ENCODE measurements at places on chromosomes 13 and 19. TPM values are rescaled to one million over a fixed set of nuclear protein-coding genes. Genes with fewer than 3 reads are reported as not detected.

- no peaks in the 10 kb centered on the region for H3K36me3 ChIP-seq
- H3K4me3 ChIP-seq: no peak overlapping the region
- no peaks in the 10 kb centered on the region for H3K27me3 ChIP-seq
- DNase-seq: no peak
Measured at GRCh38 chr13:22194106-22194805, 523.4 kb downstream of the FGF9 start.

DNA sequence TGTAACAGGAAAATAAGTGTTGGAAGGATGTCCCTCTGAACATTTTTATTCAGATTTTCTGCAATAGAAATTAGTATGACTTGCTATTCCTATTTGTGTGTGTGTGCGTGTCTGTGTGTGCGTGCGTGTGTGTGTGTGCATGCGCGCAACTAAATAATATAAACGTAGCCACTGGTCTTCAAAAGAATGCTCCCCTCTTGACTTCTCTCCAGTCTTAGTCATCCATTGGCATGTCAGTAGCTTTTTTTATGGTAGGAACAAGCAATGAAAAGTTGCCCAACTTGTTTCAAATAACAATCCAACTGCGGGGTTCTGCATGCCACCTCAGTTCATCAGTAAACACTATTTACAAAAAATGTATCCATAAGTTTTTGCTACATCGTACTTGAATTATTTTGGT is 249.6 kb downstream of the GPC6 start:
- no peaks in the 10 kb centered on the region for H3K27me3 ChIP-seq
- no peaks in the 10 kb centered on the region for H3K36me3 ChIP-seq
- no peak overlapping the region for H3K4me3 ChIP-seq
- H3K27ac ChIP-seq: no peak overlapping the region
- DNase-seq: no peak
- no peaks in the 10 kb centered on the region for H3K4me1 ChIP-seq

- H3K4me3 ChIP-seq: no peak overlapping the region
- DNase-seq: no peak
- no peak overlapping the region for H3K27ac ChIP-seq
- H3K27me3 ChIP-seq: no peaks in the 10 kb centered on the region
Measured at GRCh38 chr13:45943965-45944364, 92.4 kb upstream of the SIAH3 start.

GRCh38 chr19:12884926-12885748 is 1.9 kb downstream of the KLF1 start:
- no peaks in the 10 kb centered on the region for H3K27me3 ChIP-seq
- DNase-seq: peak; percentile 78
- H3K27ac ChIP-seq: no peak overlapping the region
- peaks cover 8% of the 10 kb centered on the region for H3K4me1 ChIP-seq

DNA sequence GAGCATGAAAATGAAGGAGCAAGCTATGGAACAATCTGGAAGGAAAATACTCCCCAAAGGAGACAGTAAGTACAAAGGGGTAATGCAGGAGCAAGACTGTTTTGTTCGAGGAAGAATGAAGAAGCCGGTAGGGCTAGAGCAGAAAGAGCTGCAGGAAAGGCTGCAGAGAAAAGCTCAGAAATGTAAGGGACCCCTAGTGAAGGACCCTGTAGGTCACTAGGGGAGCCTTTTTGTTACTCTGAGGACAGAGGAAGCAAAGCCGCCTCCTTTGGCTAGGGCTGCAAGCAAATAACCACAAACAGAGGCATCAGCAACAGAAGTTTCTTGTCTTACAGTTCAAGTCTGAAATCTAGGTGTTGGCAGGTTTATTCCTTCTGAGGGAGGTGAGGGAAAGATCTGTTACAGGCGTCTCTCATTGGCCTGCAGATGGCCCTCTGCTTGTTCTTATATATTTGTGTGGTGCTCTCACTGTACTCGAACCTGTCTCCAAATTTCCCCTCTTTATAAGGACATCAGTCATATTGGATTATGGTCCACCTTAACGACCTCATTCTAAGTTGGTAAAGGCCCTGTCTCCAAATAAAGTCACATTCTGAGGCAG is 362.3 kb downstream of the COG6 start:
- no peak overlapping the region for H3K4me3 ChIP-seq
- no peaks in the 10 kb centered on the region for H3K27me3 ChIP-seq
- H3K36me3 ChIP-seq: no peaks in the 10 kb centered on the region
- DNase-seq: no peak
- no peak overlapping the region for H3K27ac ChIP-seq

DNA sequence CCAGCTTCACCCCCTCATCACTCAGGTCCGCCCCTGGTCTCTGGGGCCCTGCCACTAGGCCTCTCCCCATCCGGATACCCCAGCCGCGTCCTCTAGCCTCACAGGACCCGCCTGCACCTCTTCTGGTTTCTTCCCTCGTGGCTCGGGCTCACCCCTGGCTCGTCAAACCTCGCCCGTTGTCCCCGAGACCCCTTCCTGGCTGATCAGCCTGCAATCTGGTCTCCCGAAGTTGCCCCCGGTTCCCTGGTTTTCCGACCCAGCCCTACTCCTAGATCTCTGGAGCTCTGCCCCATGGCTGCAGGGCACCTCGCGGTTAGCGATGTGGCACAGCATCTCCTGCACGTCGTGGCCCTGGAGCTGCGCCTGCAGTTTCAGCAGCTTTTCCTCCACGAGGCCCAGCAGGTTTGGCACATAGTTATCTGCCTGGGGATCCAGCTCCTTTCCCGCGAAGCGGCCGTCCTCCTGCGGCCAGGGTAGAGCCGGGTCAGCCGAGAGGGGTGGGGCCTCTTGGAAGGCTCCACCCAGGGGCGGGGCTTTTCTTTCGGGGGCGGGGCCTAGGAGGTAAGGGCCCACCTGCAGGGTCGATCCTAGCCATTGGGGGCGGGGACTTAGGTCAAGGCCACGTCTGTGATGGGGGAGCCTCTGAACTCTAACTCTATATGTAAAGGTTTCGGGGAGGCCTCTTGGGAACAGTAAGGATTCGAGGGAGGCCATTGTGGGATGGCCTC is 2.4 kb upstream of the RGL3 start:
- H3K36me3 ChIP-seq: no peaks in the 10 kb centered on the region
- H3K27ac ChIP-seq: no peak overlapping the region
- peaks cover 25% of the 10 kb centered on the region for H3K4me1 ChIP-seq
- H3K27me3 ChIP-seq: no peaks in the 10 kb centered on the region
- peak; percentile 61 for DNase-seq

- no peaks in the 10 kb centered on the region for H3K36me3 ChIP-seq
- no peaks in the 10 kb centered on the region for H3K27me3 ChIP-seq
- no peak for DNase-seq
- no peaks in the 10 kb centered on the region for H3K4me1 ChIP-seq
- no peak overlapping the region for H3K27ac ChIP-seq
- no peak overlapping the region for H3K4me3 ChIP-seq
Measured at GRCh38 chr13:80448725-80449124, 107.8 kb upstream of the SPRY2 start.

GRCh38 chr13:21120191-21120590 is 56.2 kb downstream of the SKA3 start:
- no peaks in the 10 kb centered on the region for H3K36me3 ChIP-seq
- no peaks in the 10 kb centered on the region for H3K4me1 ChIP-seq
- no peak overlapping the region for H3K27ac ChIP-seq
- no peak for DNase-seq
- no peaks in the 10 kb centered on the region for H3K27me3 ChIP-seq

Gene ZNF723
- 5.5 TPM for total RNA-seq

Gene OCEL1
- total RNA-seq: 6.6 TPM

Gene ICAM3
- total RNA-seq: 2.4 TPM
